ENCODE measurements at places on chromosomes 13 and 19. TPM values are rescaled to one million over a fixed set of nuclear protein-coding genes. Genes with fewer than 3 reads are reported as not detected.

ATP8A2 gene
- 0.08 TPM for total RNA-seq

TEAD2 gene
- 18.2 TPM for total RNA-seq

DENND1C gene
- 0.30 TPM for total RNA-seq

PSG6 gene
- 0.18 TPM for total RNA-seq

FCGBP gene
- total RNA-seq: 0.84 TPM

FFAR3 gene
- total RNA-seq: not detected

NFIC gene
- total RNA-seq: 46.3 TPM

UNC13A gene
- total RNA-seq: 1.00 TPM

EBI3 gene
- 1.7 TPM for total RNA-seq

All from A549 treated with RU486 at 1 μM for 4 hours (cell line).